Transverse colon (tissue), 4 donors: ENCODE measurements at places on chromosomes 11 and 22.

DNA sequence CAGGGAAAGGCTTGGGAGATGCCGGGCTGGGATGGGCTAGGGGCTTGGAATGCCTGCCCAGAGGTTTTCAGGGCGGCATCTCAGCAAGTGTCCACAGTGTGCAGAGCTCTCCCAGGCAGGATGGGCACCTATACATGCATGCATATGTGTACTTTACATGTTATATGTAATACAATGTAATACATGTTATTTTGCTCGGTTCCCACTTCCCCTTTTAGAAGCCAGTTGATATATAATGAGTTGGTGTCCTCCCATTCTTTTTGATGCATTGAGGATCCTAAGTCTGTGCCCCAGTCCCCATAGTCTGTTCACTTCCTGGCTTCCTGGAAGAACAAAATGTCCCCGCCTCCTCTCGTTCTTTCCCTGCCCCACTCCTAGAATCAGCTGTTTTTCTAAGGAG, 20.1 kb upstream of the EIF3D start:
- no peaks in the 10 kb centered on the region for H3K4me1 ChIP-seq

GRCh38 chr11:112366777-112367176, 106.1 kb upstream of the PLET1 start:
- no peak overlapping the region for H3K27ac ChIP-seq
- no peak overlapping the region for H3K4me3 ChIP-seq
- H3K27me3 ChIP-seq = no peaks in the 10 kb centered on the region
- no peak for DNase-seq
- H3K4me1 ChIP-seq = no peaks in the 10 kb centered on the region
- H3K36me3 ChIP-seq = no peaks in the 10 kb centered on the region

DNA sequence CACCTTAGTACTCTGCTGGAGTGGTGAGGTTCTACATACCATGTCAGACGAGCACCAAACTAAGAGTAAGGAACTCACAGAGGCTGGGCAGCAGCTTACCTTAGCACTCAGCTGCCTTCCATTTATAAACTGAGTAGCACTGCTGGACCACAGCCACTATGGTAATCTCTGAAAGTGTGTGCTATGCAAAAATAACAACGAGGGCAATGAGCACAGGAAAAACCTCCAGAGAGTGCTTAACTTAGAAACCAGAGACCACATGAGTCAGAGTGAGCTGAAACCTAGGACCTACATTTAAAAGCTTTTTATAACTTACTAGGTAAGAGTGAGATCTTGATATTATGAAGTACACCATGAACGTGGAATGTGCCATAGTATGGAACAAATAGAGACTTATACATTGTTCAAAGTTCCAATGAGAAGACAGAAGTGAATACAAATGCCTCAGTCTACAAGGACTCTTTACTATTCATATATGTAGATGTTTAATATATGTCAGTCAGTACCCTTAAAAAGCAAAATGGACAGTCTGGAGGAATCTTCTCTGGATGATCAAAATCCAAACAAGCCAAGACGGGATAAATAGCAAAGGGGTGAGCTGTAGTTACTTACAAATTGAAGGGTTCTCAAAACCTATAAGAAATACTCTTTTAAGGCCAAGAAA, 17.2 kb upstream of the CD59 start:
- DNase-seq = no peak
- no peaks in the 10 kb centered on the region for H3K4me1 ChIP-seq
- no peaks in the 10 kb centered on the region for H3K27me3 ChIP-seq
- no peak overlapping the region for H3K27ac ChIP-seq
- H3K36me3 ChIP-seq = peaks cover 27% of the 10 kb centered on the region

DNA sequence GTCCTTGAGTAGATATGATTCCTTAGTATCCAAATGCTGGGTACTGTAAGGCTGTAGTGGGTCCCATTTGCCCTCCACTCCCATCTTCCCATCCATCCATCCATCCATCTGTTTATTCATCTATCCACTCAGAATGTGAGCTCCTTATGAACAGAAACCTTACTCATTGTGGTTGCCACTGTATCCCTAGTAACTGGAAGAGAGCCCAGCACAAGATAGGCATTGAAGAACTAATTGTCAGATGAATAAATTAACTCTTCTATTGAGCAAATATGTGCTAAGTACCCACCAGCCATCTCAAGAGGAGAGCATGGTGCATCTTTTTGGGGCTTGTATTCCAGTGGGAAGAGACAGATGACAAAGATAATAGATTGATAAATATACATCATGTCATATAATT, 86.4 kb upstream of the SEZ6L start:
- H3K4me1 ChIP-seq = no peaks in the 10 kb centered on the region
- H3K4me3 ChIP-seq = no peak overlapping the region
- H3K36me3 ChIP-seq = no peaks in the 10 kb centered on the region
- no peak for DNase-seq
- peaks cover 10% of the 10 kb centered on the region for H3K27me3 ChIP-seq
- no peak overlapping the region for H3K27ac ChIP-seq

GRCh38 chr11:5505363-5506048, 4.3 kb downstream of the UBQLN3 start:
- no peak for DNase-seq
- no peaks in the 10 kb centered on the region for H3K4me1 ChIP-seq
- no peak overlapping the region for H3K4me3 ChIP-seq
- H3K27ac ChIP-seq = no peak overlapping the region

DNA sequence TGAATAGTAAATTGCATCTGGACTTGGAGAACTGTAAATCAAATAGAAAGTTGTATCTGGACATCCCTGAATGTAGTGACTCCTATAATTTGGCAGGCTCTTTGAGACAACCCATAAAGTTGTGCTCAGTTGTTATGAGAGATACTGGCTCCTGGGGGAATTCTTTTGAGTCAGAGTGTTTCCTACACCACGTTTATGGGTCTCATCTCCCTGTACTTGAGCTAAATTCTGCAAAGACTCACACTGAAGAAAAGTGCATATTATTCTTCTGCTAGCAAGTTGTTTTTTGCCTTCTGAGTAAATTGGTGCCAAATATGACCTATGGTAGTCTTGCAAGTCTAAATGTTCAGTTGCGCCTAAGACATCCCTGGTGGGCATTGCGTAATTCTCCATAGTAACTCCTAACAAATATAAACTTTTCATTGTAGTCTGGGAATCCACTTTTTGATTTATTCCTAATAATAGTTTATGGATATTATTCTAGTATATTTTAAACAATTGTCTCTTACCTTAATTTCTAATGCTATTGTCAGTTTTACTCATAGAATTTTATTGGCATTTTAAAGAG, 5.0 kb downstream of the ZNF215 start:
- H3K36me3 ChIP-seq = no peaks in the 10 kb centered on the region
- no peak overlapping the region for H3K27ac ChIP-seq
- no peaks in the 10 kb centered on the region for H3K27me3 ChIP-seq
- no peak for DNase-seq
